ENCODE measurements at places on chromosomes 3 and 15.

- DNase-seq = no peak
Observed at GRCh38 chr15:42349186-42349585, 10.1 kb upstream of the CAPN3 start.

- no peak for DNase-seq
Observed at GRCh38 chr15:81749716-81750375, 296.0 kb downstream of the MEX3B start.

- DNase-seq = no peak
Observed at GRCh38 chr3:35262406-35262805, 376.9 kb upstream of the ARPP21 start.

- DNase-seq = no peak
Observed at GRCh38 chr3:45538641-45538986, 55.9 kb upstream of the LIMD1 start.

DNA sequence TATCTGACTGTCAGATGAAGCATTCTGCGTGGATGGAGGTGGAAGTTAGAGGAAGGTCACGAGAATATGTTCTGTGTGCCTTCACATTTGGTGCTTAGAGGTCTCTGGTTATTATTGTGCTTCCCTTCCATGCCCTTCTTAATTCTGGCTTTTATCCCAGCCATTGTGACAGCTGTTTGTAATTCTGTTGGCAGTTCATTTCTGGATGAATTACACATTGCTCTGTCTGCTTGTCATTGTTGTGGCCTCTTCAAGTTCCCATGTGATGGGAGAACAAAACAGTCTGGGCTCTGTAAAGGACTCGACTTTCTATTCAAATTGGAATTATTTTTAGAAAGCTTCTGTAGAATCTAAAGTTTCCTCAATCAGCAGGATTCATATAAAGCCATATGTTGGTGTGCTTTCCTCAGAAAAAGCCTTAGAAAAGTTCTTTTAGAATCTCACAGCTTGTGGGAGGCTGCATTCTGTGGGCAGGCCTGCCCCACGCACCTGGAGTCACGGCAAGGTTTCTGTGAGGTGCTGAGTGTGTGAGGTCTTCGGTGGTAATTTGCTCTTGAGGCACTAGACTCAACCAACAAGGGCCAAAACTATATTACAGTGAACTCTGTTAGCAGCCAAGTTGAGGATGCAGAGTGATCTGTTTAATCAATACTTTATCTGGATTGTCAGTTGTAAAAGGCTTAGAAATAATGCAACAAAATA, 397.4 kb upstream of the AZI2 start:
- no peak for DNase-seq

- DNase-seq = peak; percentile 0
Observed at GRCh38 chr3:14879211-14879874, 60.6 kb downstream of the FGD5 start.

DNA sequence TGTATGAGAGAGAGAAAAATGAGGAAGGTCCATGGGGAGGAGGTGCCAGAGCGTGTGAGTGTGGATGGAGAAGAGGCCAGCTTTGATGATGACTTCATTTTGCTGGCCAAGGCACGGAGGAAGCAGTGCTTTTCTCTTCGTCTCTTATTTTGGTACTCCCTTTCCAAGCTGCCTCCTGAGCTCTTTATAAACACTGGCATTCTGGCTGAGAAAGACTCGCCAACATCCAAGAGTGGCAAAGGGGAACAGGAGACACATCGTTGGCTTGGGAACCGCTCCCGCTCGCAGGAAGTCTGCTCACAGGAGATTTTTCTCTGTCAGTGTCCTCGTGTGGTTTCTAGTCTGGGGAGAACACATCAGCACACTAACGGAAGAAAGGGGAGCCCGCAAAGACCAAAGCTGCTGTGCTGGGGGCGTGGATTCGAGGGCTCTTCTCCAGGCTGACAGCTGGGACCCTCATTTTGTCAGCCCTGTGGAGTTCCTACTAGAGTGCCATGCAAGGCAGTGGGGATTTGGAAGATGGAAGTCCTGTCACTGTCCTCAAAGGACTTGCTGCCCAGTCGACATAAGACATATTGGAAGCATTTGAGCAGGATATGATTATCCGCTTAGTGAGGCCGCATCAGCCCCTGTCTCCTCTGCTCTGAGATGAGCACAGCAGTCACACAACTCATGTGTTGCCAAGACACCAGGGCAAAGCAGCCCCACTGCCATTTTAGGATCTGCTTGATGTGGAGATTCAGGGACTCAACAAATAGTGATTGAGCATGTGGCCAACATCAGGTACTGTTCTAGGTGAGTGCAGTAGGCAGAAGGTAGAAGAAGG, 8.0 kb upstream of the SEMA4B start:
- DNase-seq = no peak

- no peak for DNase-seq
Observed at GRCh38 chr3:46933261-46933660, 43.3 kb downstream of the CCDC12 start.

- DNase-seq = no peak
Observed at GRCh38 chr3:43017593-43018195, 38.6 kb downstream of the GASK1A start.

- no peak for DNase-seq
Observed at GRCh38 chr15:25633862-25634261, 195.0 kb upstream of the UBE3A start.

DNA sequence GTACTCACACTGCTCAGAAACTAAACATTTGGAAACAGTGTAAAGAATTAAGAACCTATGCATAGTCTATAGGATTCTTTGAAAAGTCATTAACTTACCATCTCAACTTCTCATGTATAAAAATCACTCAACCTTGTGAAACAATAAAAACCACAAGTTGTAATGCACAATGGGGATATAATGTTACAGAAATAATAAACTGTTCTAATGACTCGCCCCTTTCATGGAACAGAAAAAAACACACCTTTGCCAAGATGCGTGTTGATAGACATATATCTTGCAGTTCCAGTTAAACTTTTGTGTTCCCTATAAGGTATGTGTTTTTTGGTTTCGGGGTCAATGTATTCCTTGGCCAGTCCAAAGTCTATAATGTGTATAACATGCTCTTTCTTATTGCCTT, 50.8 kb upstream of the PPIB start:
- no peak for DNase-seq

- DNase-seq = no peak
Observed at GRCh38 chr3:135784557-135784956, 181.0 kb upstream of the PPP2R3A start.

GRCh38 chr3:89332793-89333192, 225.4 kb downstream of the EPHA3 start:
- no peak for DNase-seq

GRCh38 chr3:12157026-12157425, 1.7 kb downstream of the TIMP4 start:
- no peak for DNase-seq

DNA sequence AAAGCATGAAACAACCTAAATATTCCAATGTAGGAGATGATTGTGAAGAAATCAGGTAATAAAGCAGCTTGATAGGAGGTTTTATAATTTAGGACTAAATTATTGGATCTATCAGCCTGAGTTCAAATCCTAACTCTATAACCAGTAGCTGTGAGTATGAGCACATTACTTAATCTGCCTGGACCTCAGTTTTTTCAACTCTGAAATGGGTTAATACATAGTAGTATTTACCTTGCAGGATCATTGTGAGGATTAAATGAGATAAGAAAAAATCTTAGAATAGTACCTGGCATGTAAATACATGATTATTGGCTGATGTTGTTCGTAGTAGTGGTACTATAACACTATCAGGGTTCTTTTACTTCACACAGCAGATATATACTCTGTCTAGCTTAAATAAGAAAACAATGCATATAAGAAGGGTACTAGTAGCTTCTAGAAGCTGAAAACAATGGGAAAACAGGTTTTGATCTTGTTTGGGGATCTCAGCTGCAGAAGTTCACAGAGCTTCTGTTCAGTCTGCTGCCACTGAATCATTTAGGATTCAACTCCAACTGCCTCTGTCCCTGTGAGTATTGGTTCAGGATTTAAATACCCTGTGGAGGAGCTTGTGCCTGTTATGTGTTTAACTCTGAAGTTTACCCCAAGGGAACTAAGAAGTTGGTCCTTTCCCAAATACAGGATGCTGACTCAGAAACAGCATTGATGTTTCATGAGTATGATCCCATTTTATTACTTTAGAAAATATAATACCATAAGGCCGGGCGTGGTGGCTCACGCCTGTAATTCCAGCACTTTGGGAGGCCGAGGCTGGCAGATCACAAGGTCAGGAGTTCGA, 34.2 kb downstream of the KAT2B start:
- no peak for DNase-seq

GRCh38 chr3:98328933-98329332, 24.7 kb upstream of the OR5K4 start:
- DNase-seq = no peak

DNA sequence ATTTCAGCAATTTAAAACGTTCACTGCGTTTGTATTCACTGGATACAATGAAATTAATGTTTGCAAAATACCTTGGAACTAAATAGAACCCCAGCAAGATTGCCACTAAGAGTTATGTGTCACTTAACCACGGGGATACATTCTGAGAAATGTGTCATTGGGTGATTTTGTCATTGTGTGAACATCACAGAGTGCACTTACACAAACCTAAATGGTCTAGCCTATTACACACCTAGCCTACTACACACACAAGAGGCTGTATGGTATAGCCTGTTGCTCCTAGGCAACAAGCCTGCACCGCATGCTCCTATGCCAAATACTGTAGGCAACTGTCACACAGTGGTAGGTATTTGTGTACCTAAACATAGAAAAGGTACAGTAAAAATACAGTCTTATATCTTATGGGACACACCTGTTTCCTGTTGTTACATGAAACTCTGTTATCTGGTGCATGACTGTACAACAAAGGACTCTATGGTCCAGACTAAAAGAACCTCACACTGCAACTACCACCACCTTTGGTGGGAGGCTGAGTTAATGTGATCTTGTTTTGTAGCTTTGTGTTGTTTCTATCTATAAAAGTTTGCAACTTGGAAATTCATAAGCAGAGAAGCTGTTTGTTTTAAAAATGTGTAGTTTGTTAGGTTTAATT, 92.2 kb upstream of the NTRK3 start:
- no peak for DNase-seq

DNA sequence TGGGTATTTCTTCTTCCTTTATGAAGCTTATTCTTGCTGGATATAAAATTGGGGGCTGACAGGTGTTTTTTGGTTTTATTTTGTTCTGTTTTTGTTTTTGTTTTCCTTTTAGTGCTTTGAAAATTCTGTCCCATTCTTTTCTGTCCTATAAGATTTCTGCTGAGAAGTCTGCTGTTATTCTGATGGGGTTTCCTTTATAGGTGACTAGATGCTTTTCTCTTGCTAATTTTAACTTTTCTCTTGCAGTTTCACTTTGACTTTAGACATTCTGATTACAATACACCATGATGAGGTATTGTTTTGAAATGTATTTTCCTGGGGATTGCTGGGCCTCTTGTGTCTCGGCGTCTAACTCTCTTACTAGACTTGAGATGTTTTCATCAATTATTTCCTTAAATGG, 22.8 kb downstream of the TTC14 start:
- no peak for DNase-seq

DNA sequence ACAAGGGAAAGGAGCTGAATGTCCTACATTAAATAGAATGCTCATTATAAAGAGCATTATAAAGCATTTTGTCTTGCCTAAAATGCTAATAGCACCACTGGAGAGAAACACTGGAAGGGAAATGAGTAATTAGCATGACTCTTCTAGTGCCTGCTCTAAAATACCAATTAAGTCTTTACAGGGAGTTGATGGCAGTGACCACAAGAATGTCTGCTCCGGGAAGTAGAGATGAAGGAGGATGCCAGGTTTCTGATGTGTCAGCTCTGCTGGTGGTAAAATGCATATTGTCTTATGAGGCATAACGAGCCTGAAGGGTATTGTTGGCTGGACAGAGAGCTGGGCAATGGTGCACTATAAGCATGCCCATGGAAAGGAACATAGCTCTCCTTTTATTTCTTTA, 49.5 kb downstream of the MYLK start:
- no peak for DNase-seq

DNA sequence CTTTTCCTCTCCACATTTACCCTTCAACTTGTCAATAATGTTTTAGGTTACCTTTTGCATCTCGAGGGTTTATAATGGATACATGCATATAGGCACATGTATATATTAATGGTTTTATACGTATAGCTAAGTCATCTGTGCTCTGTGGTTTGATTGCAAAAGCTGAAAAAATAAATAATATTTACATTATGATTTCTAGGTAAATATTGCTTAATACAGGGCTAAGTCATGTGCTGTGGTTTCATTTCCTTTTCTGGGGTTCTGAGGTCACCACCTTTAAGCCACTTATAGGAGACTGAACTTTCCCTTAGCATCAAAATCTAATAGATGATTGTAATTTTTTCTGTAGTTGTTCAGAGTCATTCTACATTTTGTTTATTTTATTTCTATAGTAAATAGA, 33.1 kb downstream of the LPP start:
- DNase-seq = no peak

DNA sequence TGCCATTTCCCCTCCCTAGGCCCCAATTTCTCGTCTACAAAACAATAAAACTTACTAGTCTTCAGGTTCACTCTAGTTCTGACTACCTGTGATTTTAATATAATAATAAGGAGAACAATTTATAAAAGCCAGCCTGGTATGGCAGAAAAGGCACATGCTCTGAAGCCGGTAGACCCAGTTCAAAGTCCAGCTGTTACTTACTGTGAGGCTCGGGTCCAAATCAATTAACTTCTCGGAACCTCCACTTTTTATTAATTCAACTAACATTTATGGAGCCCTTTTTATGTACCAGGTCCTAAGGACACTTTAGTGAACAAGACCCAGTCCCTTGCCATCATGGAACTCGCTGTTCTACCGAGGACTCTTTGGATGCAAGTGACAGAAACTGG, 53.8 kb upstream of the SMAD3 start:
- DNase-seq = no peak

DNA sequence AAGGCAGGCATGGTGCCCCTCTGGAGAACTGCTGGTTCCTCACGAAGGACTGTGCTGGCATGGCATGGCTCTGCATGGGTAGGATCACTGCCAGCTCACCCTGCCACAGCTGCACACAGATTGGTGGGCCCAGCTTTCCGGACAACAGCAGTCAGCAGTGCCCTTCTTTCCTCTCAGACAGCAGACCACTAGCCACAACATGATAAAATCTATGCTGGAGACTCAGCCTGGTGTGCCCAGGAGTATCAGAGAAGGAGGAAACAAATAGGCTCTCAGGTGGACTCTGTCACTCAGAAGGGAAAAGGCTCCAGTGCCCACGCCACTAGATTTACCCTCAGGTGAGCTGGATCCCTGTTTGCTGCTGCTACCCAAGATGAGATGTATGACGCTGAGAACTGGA, 4.9 kb downstream of the NMNAT3 start:
- no peak for DNase-seq

- no peak for DNase-seq
Observed at GRCh38 chr15:65518633-65519285, 1.3 kb upstream of the DPP8 start.

DNA sequence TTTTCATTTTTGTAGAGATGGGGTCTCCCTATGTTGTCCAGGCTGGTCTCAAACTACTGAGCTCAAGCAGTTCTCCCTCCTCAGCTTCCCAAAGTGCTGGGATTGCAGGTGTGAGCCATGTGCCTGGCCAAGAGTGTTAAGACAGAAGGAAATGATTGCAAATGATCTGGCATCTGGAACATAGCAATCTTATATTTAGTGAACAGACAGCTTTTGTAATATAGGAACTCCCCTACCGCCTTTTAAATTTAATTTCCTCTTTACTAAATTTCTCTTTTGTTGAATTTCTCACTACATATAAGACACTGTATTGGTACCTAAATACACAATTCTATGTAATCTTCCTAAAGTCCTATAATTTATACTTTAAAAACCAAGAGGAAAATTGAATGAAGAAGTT, 13.1 kb downstream of the ANO10 start:
- no peak for DNase-seq
